C1 segment of cervical spinal cord (tissue), 14 donors: ENCODE measurements at places on chromosomes 11 and 22.

GRCh38 chr22:42131562-42131961, 952 bp upstream of the CYP2D6 start:
- no peak for DNase-seq

GRCh38 chr22:23224846-23225245, 44.5 kb downstream of the BCR start:
- no peak for DNase-seq

GRCh38 chr11:96906476-96906875, 516.7 kb downstream of the JRKL start:
- no peak for DNase-seq

GRCh38 chr11:69576069-69576782, 64.7 kb upstream of the CCND1 start:
- no peak for DNase-seq

GRCh38 chr11:12271241-12271640, 106.1 kb upstream of the PARVA start:
- DNase-seq: no peak

DNA sequence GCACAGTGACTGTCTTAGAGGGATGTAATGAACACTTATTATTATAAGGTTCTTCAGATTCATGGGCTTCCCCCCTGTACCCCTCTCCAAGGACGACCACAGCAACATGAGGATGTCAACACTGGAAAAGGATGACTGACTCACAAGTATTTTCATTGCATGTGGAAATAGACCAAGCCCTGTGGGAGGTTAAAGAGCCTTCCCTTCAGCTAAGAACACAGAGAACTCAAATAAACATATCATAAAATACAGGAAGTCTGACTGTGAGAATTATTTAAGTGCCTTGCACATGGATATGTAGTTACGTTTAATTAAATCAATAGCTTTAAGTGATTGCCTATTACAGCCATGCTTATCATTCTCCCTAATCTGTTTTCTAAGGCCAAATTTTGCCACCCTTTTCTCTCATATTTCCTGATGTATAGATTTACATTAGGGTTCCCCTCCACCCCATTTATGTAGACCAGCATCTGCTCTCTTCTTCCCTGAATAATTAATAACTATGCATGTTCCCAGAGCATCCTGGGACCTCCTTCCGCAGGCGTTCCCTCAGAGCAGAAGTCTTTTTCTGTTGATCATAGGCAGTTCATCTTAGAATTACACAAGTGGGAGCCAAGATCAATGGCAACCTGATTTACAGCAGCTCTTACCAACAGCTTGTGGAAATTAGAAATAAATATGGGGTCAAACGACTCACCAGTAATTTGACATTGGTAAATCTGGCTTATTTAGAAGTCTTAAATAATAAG, 226.9 kb downstream of the OPCML start:
- no peak for DNase-seq

DNA sequence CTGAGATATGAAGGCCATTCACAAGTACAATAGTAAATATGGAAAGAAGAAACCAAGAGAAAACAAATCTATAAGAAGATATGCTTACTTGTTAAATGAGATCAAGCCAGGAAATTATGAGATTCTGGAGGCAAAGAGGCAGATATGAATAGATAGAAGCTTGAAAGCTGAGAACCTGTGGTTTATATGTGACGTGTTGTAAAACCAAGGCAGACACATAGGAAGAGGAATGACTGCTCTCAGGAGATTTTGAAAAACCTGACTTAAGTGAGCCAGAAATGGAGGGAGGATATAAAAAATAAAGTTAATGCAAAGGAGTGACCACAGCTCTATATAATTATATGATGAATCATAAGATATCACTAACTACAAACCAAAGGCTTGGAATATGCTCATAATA, 1160.5 kb upstream of the CNTN5 start:
- no peak for DNase-seq

GRCh38 chr22:24134090-24134846, 47.0 kb upstream of the SUSD2 start:
- no peak for DNase-seq

DNA sequence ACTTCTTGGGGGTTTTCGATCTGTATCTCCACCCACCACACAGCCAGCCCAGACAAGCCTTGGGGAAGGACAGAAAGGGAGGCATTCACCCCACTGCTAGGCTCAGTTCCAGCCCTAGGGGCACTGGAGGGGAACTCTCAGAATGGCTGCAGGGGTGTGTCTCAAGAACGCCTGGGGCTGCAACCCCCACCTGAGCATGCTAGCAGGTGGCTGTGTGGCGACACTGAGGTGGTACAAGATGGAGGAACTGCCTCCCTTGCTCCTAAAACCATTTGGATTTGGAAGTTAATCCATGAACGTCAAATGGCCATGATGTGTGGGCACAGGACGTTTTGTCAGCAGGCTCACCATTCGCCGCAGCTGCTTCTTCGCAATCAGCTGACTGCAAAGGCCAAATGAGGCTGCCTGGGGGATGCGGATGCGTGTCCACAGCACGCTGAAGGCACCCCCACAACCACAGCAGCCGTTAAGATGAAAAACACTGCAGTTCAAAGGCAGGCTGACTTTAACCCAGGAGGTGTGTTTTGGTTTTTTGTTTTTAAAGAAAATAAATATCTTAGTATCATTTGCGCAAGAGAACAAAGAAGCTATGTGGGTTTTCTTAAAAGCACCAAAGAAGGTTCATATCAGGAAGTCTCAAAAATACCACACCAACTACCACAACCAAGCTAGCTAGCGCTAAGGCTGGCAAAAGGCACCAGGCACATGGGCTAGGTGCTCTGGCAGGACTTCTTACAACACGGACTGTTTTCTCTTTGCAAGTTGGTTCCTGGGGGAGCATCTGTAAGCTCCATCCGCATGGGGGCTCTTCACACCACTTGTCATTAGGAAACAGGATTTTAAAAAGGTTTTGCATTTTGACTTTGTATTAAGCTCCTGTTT, 22.2 kb upstream of the NAP1L4 start:
- no peak for DNase-seq

DNA sequence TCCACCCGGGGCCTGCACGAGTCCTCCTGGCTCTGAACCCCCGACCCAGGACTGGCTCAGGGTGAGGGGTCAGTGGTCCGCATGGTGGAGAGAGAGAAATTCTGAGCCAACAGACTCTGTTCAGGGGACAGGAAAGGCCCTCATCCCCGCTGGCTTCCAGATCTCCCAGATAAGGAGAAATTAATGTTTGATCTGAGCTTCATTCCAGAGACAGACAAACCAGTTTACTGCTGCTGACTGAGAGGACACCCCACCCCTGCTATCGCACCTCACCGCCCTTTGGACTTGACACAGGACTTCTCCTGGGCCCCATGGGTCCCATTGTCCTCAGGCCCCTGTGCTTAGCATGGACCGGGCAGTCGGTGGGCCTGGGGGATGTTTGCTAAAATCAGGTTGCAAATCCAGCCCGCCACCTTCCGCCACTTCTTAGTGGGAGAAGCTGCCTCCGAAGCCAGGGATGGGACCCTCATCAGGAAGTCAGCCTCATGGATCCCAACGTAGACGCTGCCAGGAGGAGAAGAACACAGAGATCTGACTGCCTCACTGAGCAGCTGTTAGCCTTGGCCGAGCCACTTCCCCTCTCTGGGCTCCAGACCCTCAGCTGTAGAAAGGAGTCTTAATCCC, 11.2 kb upstream of the UPK3A start:
- no peak for DNase-seq

- DNase-seq: no peak
These were observed 67.9 kb upstream of the API5 start for GRCh38 chr11:43243927-43244326.

DNA sequence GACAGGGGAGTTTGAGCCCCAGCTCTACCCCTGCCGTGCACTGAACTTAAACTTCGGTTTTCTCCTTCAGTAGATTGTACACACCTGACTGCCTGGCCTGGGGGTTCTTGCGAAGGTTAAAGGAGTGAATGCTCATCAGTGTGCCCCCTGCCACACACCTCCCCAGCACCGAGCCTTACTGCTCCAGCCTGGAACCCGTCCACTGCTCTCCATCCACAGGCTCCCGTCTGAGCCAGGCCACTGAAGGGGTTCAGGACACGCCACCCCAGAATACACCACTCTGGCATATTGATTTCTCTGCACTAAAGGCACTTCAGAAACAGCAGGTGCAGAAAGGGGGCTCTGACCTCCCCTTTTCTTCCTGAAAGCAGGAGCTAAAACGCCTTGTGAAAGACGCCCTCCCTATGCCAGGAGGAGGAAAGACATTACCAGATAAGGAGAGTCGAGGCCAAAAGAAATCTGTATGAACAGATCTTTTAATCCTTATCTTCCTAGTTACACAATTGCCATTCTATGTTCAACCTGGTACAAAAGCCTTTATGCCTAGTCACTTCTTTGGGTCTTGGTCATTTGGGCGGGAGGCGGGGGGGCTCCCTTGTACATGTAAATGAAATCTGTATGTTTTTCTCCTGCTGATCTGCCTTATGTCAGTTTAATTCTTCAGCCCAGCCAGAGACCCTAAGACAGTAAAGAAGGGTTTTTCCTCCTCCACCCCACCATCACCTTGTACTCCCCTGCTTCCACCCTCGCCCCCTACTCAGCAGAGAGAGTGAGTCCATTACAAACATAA, 1.9 kb upstream of the SSTR3 start:
- no peak for DNase-seq

DNA sequence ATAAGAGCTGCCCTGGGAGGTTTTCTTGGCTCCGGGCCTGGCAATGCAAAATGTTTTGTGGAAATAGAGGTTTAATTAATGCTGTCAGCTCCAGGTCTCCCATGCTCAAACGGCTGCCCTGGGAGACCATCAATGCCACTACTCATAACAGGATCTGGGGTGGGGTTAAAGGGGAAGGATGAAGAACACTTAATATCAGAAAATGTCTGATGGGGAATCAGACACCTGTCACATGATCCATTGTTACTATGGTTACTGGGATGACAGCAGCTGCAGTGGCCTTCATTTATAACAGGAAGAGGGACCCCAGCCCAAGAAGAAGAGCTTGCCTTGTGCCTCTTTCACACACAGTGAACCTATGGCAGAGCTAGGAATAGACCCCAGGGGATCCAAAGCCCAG, 2.2 kb upstream of the SYT13 start:
- no peak for DNase-seq

- no peak for DNase-seq
These were observed 11.8 kb upstream of the BIRC3 start for GRCh38 chr11:102305352-102306047.

DNA sequence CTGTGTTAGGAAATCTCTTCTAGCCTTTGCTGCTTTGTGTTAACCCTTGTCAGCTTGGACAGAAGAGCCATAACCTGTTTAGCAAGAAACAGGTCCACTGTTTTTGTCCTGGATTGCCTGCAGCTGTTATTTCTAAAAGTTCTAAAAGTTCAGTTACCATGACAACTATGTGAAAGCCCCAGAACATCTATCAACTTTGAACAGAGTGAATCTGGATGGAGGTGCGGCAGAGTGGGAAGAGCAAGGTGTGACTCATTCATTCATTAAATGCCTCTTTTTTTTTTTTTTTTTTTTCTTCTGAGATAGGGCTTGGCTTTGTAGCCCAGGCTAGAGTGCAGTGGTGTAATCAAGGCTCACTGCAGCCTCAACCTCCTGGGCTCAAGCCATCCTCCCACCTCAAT, 50.5 kb downstream of the RBX1 start:
- DNase-seq: no peak

- no peak for DNase-seq
These were observed 3.6 kb upstream of the SLCO2B1 start for GRCh38 chr11:75147191-75147874.

DNA sequence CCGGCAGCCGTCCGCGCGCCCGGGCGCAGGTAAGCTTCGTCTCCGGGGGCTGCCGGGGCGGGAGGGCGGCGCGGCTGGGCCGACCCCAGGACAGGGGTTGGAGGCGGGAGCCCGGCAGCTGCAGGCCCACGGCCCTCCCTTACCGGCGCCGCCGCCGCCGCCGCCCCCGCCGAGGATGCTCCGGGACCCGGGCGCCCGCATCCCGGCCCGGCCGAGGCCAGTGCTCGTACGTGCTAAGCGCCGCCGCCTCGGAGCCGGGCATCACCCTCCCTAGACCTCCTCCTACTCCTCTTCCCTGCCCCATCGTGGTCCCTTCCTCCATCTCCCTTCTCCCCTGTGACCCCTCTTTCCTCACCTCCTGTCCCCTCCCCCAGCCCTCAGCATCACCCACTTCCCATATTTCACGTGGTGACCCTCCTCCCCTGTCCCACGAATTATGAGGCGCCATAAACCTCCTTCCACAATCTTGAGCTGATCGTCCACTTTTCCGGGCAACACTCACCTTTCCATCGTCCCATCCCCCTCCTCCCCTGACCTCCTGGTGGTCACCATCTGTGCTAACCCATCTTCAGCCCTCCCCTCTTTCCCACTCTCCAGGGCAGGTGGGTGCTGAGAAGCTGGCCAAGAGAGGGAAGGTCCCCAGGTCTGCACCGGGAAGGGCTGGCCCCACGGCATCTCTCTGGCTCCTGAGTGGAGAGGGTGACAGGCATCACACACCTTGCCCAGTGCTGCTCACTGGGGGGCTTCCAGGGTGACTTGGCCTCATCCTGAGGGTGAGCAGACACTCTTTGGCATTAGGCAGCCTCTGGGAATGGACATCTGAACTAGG, 612 bp downstream of the ASPHD2 start:
- DNase-seq: no peak

DNA sequence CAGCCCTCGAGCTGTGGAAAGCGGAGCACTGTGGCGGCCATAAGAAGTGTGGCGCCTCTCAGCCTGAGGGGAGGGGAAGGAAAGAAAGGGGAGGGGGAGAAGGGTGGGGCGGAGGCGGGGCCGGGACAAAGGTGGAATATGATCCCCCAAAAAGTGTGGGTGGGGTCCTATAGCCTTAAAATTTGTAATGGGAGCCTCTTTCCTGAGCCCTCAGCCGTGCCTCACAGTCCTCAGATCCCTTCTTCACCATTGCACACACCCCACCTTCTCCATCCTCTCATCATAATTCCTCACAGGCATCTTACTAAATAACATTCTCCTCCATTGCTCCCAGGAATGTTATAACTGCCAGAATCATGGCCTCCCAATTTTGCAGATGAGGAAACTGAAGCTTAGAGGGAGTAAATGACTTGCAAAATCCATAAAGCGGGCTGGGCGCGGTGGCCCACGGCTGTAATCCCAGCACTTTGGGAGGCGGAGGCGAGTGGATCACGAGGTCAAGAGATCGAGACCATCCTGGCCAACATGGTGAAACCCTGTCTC, 600 bp upstream of the RAB6A start:
- DNase-seq: no peak

DNA sequence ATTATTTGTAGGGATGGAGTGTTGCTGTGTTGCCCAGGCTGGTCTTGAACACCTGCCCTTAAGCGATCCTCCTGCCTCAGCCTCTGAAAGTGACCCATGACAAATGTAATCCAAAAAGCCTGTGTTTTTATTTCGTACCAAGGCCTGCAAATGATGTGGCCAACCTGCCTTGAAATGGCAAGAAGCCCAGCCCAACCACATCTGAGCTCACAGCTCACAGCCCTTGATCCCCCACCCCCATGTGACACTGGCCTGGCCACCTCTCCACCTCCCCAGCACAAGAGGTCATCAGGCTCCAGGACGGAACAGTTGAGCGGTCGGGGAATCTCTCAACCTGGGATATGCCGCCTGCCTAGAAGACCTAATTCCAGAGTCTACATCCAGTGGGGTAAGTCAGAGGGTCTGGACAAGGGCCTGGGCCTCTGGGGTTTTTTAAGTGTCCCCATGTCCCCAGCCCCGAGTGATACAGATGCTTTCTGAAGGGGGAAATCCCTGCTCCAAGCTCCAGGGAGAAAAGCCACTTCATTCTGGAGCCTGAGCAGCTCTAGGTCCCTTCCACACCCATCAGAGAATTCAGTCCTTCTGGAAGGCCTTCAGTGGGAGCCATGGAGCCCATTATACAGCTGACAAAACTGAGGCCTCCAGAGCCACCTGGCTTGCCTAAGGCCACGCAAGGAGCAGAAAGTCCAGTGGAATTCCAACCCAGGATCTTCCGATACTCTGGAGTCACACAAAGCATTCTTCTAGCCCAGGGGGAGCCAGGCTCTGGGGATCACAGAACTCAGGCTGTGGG, 70.7 kb downstream of the MN1 start:
- no peak for DNase-seq
